ENCODE measurements at places on chromosomes 2 and 18.

- DNase-seq = peak; percentile 42
Observed at GRCh38 chr2:28751956-28752630, 463 bp downstream of the PPP1CB start.

GRCh38 chr2:226991663-226992062 is 155.8 kb downstream of the RHBDD1 start:
- no peak for DNase-seq

DNA sequence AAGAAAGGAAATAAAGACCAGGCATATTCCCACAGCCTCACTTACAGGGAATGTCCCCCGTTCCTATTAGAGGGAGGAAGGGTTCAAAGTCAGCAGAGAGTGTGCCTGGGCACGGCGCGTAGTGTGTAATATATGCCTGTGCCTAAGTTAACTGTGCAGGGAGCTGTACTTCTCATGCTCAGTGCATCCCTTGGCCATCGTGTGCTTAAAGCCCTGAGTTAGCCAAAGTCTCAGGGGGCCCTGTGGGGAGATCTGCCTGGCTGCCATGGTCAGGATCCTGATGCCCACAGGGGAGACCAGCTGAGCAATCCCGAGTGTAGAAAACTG is 48.4 kb downstream of the TEX51 start:
- no peak for DNase-seq

GRCh38 chr2:240351088-240351741 is 84.2 kb upstream of the GPC1 start:
- no peak for DNase-seq

- no peak for DNase-seq
Observed at GRCh38 chr2:170248574-170249393, 70.8 kb downstream of the MYO3B start.

DNA sequence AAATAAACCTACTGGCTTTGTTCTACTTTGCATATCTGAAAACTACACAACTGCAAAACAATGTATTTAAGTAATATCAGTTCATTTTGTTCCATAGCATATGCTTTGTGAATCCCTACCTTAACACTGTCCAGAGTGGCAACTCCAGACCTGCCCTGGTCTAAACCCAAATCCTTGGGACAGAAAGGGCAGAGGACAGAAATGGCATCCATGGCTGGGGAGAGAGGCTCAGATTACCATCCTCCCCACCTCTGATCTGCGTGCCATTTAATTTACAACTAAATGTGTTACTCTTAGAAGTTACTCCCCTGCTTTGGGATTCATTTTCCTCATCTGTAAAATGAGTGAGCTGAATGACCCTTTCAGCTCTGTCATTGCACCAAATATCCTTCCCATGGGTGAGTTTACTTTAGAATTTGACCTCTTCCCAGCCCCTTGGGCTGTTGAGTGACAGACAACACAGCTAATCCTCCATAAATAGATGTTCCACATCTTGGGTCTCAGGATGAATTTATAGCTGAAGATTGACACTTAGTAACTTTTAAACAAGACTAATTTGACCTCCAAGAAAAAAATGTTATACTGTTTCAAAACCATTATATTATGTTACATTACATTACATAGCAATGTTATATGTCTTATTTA is 20.1 kb upstream of the NEB start:
- DNase-seq = no peak

DNA sequence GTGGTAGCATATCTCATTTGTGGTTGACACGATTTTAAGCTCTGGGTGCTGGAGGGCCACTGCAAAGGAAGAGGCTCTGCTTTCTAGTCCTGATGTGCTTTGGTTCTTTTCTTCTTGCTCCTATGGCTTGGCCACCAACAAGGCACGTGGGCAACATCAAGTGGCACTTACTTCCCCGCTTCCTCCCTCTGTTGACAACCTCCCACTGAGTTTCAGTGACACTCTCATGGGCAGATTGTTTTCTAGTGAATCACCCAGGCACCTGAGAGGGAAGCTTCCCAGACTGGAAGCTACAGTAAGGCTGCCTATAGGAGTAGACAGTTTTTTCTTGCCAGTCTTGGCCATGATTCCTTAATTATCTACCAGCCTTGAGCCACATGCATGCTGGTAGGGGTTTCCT is 89.0 kb downstream of the NBAS start:
- no peak for DNase-seq

DNA sequence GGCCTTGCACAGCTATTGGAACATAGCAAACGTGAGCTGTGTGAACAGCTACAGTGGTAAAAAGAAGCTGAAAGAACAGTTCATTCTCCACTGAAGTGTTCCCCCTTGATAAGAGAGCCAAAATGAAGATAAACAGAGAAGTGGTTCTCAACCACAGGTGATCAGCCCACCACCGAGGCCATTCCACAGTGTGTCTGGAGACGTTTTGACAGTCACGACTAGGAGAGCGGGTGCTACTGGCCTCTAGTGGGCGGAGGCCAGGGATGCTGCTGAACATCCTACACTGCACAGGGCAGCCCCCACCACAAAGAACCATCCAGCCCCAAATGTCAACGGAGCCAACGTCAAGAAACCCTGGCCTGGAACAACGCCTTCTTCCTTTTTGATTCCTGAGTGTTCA is 38.4 kb downstream of the ADCY3 start:
- DNase-seq = no peak

- no peak for DNase-seq
Observed at GRCh38 chr2:71853858-71854257, 293.8 kb downstream of the CYP26B1 start.

DNA sequence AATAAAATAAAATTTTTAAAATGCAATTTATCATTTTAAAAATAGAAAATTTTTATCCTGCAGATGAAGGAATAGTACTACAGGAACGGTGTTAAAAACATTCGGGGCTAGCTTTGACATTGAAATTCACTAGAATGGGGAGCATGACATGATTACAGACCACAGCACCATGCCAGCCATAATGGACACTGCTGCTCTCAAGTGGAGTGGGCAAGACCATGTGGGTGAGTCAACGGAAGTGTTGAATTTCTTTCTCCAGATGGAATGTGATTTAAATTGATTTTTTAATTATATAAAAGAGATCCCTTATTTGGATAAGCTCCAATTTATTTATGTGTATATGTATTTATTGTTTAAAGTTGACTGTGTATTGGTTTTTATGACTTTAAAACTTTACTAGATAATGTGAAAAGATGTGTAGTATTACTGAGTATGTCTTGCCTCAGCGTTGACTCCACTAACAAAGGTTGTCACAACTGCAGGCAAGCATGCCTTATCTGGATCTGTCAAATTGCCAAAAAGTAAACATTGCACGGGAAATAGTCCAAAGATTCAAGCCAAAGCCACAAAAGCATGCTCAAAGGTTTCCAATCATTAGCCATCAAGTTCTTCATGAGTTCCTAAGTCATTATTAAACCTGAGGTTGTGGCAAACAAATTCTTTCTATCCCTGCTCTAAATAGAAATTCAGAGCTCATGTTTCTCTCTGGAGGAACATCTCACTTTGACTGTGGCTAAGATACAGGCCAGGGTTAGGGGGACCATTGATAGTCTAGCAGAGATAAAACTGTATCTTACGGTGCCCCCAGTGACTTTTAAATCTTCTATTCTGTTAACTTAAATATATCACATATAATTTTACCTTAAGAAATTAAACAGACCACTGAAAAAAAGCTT is 536.9 kb downstream of the TMX3 start:
- DNase-seq = no peak

- no peak for DNase-seq
Observed at GRCh38 chr2:67851016-67851415, 211.8 kb downstream of the C1D start.

GRCh38 chr2:203451689-203452088 is 83.4 kb downstream of the RAPH1 start:
- DNase-seq = no peak

- DNase-seq = peak; percentile 5
Observed at GRCh38 chr2:70930371-70931329, 5.0 kb upstream of the ATP6V1B1 start.

GRCh38 chr2:85476624-85477023 is 58.1 kb downstream of the SH2D6 start:
- DNase-seq = no peak

GRCh38 chr2:124450481-124450880 is 425.4 kb downstream of the CNTNAP5 start:
- DNase-seq = no peak

DNA sequence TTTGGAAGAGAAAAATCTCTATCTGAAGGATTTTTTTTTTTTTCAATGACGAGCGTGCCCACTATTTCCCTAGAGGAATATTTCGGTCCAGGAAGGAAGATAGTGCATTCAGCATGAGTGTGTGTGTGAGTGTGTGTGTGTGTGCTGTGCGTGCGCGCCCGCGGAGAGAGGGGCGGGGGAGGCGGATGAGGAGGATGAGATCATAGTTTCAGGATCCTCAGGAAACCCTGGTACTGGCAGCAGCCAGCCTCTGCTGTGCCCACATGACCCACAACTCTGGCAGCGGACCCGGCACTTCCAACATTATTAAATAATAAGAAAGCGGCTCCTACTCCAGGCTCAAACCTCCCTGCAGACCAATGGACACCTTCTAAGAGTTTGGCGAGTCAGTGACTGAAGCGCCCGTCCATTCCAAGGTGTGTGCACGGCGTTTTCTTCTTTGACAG is 217.0 kb upstream of the DTNA start:
- no peak for DNase-seq

GRCh38 chr2:201900362-201900761 is 94.0 kb downstream of the CDK15 start:
- no peak for DNase-seq

GRCh38 chr2:43898134-43898837 is 59.5 kb downstream of the ABCG8 start:
- DNase-seq = no peak

DNA sequence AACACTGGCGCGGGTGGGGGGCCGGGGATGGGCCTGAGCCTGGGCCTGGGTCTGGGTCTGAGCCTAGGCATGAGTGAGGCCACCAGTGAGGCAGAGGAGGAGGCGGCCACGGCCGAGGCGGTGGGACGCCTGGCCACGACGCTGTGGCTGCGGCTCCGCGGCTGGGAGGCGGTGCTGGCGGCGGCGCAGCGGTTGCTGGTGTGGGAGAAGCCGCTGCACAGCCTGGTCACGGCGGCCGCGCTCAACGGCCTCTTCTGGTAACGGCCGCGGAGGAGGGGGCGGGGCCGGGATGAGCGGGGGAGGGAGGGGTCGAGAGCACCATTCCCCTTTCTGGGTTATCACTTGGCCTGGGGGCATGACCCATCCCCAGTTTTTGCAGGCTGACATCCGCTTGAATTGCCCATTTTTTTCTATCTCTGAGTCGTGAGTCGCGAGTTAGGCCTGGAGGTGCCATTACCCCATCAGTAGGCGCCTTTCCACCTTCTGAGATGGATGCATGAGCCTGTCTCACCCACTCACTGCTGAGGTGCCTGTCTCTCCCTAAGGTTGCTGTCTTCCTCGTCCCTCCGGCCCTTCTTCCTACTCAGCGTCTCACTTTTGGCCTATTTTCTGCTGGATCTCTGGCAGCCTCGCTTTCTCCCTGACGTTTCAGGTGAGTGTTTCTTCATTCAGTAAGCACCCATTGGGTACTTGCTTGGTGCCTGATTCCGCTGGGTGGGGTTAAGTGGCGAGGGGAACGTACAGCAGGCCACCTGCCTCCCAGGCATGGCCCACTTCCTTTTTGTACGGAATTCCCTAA is 501 bp downstream of the RETREG2 start:
- peak; percentile 50 for DNase-seq

DNA sequence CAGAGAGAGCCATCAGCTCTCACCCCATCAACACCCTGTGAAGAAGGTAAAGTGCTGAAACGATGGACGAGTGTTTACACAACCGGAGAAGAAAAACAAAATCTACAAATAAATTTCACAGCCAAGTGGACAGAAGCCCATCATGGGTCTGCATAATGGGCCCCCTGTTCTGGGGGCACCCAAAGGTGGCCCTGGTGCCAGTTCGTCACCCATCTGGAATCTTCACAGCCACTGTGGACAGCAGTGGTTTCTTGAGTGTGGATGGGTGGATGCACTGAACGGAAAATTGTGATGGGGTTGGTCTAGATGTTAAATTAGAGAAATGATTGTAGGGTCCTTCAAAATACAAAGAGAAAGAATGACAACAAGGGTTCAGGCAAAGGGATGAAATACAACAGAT is 38.8 kb downstream of the ANKMY1 start:
- no peak for DNase-seq

- DNase-seq = no peak
Observed at GRCh38 chr2:54581326-54582039, 125.4 kb downstream of the SPTBN1 start.

- DNase-seq = no peak
Observed at GRCh38 chr2:36366491-36367120, 11.0 kb downstream of the CRIM1 start.

DNA sequence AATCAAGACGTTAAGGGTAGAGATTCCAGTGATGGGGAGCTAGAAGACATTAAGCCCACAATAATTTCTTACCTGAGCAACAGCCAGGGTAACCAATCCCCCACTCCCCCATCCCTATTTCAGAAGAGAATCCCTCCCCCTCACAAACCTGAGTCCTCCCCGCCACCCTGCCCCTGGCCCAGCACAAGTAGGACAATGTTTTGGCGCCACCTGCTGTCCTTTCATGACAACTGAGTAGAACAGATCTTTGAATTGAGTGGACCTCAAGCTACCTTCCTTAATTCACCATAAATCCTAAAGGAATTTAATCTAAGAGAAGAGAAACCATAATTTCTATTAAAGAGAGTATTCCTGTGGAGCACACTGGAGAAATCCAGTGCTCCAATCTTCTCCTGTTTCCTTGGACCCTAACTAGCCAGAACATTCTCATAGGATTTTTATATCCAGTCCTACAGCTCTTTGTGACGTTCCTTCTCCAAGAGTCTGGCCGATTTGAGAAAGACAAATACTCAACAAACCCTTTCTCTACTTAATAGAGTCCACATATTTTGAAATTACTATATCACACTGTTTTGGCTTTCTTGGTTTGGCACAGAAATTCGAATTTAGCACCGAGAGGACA is 41.1 kb downstream of the NHEJ1 start:
- peak; percentile 74 for DNase-seq

DNA sequence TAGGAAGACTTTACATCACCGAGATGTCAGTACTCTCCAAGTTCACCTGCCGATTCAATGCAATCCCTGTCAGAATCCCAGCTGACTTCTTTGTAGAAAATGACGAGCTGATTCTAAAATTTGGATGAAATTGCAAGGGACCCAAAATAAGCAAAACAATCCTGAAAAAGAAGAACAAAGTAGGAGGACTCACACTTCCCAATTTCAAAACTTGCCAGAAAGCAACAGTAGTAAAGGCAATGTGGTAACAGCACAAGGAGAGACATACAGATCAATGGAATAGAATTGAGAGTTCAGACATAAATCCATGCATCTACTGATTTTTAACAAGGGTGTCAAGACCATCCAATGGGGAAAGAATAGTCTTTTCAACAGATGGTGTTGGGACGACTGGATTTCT is 52.2 kb downstream of the SMAD7 start:
- no peak for DNase-seq

DNA sequence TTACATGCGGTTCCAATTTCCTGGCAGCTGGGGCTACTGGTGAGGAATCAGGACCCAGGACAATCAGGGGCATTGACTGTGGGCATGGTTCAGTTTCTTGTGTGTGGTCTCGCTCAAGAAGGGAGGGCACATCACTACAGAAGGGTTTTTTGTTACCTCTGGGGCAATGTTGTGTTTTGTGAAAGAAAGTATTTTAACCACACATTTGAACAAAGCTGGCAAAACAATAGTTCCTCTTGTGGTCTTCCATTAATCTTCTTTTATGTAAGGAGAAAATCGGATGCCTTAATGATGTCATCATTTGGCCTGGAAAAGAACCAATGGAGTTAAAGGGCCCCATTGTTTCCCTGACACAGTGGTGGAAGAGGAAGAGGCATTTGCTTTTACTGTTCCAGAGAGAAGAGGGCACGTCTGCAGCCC is 197.4 kb downstream of the SH3BP4 start:
- no peak for DNase-seq

- DNase-seq = no peak
Observed at GRCh38 chr2:147595200-147595599, 249.6 kb upstream of the ACVR2A start.
